ENCODE measurements at places on chromosomes 1 and 21. TPM values are rescaled to one million over a fixed set of nuclear protein-coding genes. Genes with fewer than 3 reads are reported as not detected.

Gene CASQ1
- not detected for total RNA-seq

Gene PEAR1
- 17.9 TPM for total RNA-seq

Gene COL8A2
- 6.2 TPM for total RNA-seq

Gene TSTD1
- 0.86 TPM for total RNA-seq

Gene HTR6
- not detected for total RNA-seq

Gene C1orf56
- total RNA-seq, result 1.9 TPM
